ENCODE measurements at places on chromosomes 2 and 18. TPM values are rescaled to one million over a fixed set of nuclear protein-coding genes. Genes with fewer than 3 reads are reported as not detected.

The WDR12 gene
- 107 TPM for polyA plus RNA-seq

The FBXO15 gene
- 7.6 TPM for polyA plus RNA-seq

The MTIF2 gene
- polyA plus RNA-seq: 37.6 TPM

The ACMSD gene
- polyA plus RNA-seq: 40.8 TPM

The DSC1 gene
- 1.8 TPM for polyA plus RNA-seq

The ZC3H15 gene
- polyA plus RNA-seq: 107 TPM

The ZNG1B gene
- polyA plus RNA-seq: 53.1 TPM

The BMP10 gene
- polyA plus RNA-seq: not detected

The SMAD7 gene
- polyA plus RNA-seq: 68.2 TPM

The IL1RL1 gene
- polyA plus RNA-seq: 0.46 TPM

The UNC80 gene
- polyA plus RNA-seq: 2.0 TPM

The HRH4 gene
- polyA plus RNA-seq: 0.07 TPM

The TUBA4B gene
- 1.1 TPM for polyA plus RNA-seq

The SLC35F5 gene
- 122 TPM for polyA plus RNA-seq

The PTRHD1 gene
- 34.4 TPM for polyA plus RNA-seq

The HAAO gene
- 49.0 TPM for polyA plus RNA-seq

GRCh38 chr2:66434679-66435548 is at the start of gene MEIS1:
Gene MEIS1, plus strand, starts transcription at chr2:66435125. Its CDS starts 732 bp downstream, at chr2:66435857.
- peak; percentile 96 for DNase-seq

GRCh38 chr2:45229411-45229810 is 220.2 kb upstream of the SIX2 start:
- no peak for DNase-seq

DNA sequence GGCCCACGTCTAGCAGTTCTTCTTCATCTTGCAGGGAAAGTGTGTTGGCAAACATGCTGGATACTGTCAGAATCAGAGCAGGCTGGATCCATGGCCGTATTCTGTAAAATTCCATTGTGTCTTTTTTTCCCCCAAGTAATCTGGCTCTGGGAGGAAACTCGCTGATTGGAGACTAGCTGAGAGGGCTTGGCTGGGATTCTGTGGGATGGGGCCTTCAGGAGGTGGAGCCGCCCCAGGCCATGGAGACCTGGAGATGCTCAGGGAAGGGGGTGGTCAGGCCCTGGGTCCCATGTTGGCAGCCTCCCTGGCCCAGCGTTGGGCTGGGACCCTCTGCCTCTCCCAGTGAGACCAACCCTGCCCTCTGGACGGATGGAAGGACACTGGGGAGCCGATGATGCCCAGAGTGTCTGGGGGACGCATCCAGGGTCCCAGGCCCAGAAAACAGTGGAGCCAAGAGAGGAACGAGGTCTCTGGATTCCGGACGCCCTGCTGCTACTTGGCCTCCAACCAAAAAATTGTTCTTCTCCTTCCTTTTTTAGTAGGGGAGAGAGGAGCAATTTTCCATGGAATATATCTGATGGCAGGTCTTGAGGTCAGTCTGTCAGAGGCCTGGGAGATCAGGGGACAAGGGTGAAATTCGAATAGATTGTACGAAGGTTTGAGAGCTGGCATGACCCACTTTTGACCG is 114.5 kb downstream of the AGAP1 start:
- DNase-seq: no peak

- no peak for DNase-seq
These were observed 924.9 kb upstream of the FAM98A start for GRCh38 chr2:34523958-34524514.

GRCh38 chr2:237118561-237119155 is 33.0 kb downstream of the COPS8 start:
- no peak for DNase-seq

DNA sequence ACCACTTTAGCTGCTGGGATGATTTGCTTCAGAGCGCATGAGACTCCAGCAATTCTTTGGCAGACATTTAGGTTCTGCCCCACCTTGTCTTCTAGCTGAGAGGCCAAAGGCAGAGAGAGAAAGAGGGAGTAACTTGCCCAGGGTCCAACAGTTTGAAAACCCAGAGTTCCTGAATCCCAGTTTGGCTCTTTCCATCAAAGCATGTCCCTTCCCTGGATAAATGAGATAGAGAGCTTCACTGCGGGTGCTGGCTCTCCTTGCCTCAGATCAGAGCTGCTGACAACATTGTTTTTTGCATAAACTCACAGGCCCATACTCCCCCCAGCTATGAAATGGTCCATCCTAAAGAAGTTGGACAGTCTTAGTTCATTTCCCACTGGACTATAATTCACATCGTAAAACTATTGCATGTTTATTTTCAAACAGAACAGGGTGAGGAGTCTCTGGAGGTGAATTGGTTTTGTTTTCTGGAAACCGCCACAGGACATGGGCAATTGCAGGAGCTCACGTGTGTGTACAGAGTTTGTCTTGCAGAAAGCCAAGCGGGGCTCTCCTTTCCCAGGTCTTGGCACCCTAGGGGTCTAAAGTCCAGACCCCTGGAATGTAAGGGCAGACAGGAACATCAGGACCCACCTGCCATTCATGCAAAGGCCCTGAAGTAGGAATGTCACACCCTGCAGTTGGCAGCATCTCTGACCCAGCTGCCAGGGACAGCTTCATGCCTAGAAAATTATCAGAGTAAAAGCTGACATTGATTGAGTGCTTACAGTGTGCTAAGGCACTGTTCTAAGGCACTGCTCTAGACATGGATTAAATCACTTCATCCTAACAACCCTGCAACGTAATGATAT is 25.0 kb upstream of the SLC14A2 start:
- no peak for DNase-seq

DNA sequence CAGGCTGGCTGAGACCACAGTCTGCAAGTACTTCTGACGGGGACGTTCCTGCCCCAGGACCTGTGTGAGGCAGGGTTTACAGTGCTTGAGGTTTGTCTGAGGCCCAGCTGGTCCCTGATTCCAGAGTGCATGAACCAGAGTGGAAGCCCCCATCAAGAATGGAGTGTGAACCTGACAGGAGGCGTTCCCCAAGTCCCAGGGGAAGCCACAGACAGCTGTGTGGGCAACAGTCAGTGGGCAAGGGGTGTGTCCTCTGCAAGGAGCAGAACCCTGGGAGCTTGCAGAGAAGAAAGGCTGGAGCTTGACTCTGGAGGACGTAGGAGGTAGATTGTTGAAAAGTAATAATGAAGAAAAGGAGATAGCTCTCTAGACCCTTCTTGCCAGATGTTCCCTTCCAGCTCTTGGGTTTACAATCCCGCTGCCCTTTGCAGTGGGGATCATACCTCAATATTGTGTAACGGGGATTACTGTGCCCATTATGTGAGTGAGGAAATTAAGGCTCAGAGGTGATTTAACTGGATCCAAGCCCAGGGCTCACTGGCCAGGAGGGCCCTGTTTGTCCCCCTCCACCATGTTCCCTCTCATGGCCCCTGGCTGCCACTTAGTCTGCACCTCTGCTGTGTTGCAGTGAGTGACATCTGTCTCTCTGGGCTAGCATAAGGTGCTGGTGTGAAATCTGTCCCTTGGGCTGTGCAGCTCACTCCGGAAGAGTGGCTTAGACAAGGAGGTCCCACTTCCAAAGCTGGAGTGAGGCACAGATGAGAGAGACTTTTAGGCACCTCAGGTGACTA is 6.2 kb downstream of the DBI start:
- DNase-seq: no peak

GRCh38 chr2:233445152-233445830 is 91.0 kb downstream of the DGKD start:
- DNase-seq: no peak

- DNase-seq: no peak
These were observed 15.0 kb upstream of the AP1S3 start for GRCh38 chr2:223852281-223852795.

DNA sequence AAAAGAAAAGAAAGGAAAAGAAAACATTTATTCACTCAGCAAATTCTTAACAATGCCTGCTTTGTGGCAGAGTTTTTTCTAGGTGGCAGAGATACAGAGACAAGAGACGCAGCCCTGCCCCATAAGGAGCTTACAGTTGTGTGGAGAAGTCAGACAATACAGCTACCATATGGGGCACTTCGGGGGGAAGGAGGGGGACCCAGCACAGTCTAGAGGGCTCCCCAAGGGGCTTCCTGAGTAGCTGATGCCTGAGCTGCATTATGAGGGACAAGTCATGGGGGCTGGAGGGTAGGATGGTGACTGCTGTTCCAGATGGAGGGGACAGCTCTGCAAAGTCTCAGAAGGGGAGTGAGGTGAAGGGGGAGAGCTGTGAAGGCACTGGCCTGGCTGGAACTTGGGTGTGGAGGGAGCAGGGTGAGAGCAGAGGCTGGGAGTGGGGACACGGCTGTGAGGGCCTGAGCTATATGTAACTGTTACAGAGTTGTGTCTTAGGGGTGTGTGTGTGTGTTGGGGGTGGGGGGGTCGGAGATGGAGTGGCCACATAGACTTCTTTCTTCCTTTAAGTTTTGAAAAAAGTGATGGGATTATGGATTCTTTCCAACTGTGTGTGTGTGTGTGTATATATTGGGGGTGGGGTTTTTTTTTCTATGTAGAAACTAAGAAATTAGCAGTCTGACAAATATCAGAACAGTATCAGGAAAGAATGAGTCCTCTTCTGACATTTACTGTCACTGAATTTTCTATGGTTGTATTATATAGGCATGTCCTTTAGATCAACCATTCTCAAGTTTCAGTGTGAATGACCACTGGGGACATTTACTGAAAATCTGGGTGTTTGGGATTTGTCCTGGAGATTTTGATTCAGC is 66.0 kb upstream of the HAAO start:
- no peak for DNase-seq

- no peak for DNase-seq
These were observed 5.1 kb downstream of the TXNL4A start for GRCh38 chr18:79983253-79983652.

DNA sequence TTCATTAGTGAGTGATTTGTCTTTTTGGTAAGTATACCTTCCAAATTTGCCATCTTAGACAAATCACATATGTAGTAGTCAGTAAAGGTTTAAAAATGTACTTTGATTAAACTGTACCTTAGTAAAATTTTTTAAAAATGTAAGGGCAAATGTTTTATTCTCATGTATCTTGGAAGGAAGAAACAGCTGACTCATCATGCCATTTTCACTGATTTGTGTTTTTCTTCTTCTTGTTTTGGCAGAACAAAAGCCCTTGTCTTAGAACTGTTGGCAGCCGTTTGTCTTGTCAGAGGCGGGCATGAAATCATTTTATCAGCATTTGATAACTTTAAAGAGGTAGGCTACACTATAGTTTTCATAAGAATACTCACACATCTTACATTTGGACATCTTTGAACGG is 136.5 kb downstream of the PRPF40A start:
- no peak for DNase-seq

- no peak for DNase-seq
These were observed 1.1 kb downstream of the PDIA6 start for GRCh38 chr2:10811517-10811916.

DNA sequence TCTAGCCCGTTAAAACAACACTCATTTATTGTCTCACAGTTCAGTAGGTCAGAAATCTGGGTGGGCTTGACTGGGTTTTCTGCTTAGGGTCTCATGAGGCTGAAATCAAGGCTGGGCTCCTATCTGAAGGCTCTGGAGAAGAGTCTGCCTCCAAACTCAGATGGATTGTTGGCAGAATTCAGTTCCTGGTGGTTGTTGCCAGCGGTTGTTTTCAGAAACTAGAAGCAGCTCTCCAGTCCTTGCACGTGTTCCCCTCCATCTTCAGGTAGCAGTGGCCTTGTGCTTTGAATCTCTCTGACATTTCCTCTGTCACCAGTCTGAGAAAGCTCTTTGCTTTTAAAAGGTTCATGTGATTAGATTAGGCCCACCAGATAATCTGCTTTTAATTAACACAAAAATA is 20.1 kb upstream of the FN1 start:
- no peak for DNase-seq

DNA sequence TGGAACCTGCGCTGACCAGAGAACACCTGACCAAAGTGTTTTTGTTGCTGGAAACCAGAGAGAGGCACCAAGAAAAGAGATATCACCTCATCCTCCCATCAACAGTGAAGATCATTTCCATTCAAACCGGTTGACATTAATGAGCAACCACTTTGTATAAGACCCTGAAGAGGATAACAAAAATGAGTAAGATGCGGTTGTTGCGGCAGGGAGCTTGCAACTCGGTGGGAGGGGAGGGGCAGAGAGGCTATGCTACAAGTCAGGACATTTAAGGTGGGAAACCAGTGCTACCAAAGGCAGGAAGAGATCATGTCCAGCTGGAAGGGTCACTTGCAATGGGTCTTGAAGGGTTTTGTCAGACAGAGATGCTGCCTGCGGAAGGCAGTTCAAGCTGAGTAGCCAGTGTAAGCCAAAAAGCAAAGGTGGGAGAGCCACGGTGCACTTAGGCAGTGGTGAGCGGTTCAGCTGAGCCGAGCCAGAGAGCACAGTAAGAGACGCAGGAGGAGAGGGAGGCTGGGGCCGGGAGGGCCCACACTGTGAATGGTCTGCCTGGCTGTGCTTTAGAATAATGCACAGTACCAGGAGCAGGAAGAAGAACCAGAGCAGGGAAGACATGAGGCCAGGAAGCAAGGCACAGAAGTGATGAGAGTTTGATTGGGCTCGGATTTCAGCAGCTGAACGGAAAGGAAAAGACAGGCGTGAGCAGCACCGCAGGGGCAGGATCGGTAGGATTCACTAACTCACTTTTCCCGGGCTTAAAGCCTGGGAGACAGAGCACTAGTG is 24.4 kb upstream of the DTNB start:
- no peak for DNase-seq

DNA sequence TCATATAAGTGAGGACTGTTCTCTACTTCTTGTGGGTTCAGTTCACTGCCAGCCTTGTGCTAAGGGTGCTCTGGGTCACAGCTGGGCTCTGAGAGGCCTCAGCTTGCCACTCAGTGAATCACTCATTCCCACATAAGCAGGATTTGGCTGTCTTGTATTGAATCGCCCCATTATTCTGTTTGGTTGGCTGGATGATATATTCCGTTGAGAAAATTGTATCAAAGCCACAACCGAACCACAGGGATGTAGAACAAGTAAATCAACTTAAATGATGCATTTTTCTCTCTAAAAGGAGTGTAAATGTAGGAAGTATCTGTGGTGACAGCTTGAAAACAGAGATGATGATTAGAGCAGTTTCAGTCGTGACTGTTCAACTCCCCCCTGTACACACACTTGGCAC is 39.6 kb downstream of the TTC39C start:
- no peak for DNase-seq

DNA sequence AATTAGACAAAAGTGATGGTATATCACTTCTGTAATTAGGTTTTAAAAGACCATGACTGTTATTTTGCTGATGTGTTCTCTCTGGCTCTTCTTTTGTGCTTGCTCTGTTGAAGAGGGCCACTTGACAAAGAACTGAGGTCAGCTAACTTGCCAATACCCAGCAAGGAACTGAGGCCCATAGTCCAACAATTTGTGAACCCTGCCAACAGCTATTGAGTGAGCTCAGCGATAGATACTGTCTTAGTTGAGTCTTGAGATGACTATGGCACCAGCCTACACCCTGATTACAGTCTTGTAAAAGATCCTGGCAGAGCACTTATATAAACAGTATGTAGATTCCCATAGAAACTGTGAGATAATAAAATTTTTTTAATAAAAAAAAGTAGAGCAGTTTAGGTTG is 103.0 kb downstream of the BMPR2 start:
- no peak for DNase-seq

GRCh38 chr2:128325611-128326181 is 7.0 kb upstream of the HS6ST1 start:
- DNase-seq: no peak
